ENCODE measurements at places on chromosomes 2 and 18.

DNA sequence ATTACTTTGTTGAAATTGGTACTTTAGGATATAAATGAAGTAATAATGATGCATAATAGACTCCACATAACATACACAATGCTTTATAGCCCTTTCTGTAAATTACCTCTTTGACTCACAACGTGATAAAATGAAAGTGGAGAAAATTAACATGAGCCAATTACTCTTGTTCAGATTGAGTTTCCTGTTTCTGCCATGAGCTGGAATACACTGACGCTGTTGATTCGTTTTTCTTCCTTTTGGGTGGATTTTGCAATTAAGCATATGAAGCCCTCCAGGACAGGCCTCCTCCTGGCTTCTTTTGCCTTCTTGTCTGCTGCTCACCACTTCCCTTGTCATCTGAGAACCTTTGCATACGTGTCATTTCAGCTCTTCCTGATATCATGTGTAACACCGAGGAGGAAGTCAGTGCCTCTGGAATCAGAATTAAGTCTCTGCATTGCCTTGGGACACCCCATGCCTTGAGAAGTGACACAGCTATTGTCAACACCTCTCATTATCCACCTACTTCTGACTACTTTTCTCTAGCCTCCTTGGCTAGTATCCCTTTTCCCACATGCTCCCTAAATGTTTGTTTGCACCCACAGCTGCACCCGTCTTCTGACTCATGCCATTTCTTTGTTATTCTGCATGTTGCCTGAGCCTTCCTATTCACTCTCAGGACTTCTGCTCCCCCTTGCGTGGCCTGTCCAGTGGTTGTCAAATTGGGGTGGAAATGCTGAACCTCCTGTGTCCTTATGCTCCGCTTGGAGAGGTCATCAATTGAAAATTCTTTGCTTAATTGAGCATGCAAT, 134.1 kb downstream of the FMNL2 start:
- no peak for DNase-seq

- no peak for DNase-seq
Observed at GRCh38 chr2:105274046-105274445, 32.5 kb downstream of the GPR45 start.

DNA sequence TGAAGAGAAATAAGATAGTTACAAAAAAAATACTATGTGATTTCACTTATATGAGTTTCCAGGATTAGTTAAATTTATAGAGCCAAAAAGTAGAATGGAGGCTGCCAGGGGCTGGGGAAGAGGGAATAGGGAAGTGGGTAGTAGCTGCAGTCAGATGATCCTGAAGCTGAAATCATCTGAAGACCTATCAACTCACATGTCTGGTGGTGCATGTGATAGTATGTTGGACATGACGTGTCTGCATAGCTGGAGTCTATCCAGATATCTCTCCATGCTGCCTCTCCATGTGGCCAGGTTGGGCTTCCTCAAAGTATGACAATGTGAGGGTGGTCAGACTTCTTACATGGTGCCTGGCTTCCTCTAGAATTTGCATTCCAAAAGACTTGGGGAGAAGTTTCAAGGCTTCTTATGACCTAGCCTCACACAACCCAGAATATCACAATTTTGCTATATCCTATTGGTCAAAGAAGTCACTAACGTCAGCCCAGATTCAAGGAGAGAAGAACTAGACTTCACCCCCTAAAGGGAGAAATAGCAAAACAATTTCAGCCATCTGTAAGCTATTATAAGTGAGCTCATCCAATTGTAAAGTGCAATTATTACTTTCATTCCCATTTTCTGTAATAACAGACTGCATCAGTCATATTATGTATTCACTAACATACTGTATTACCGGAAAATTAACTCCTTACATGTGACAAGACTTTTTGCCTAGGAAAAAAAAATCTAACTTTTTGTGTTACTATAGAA, 14.0 kb upstream of the ZNF396 start:
- DNase-seq: no peak

DNA sequence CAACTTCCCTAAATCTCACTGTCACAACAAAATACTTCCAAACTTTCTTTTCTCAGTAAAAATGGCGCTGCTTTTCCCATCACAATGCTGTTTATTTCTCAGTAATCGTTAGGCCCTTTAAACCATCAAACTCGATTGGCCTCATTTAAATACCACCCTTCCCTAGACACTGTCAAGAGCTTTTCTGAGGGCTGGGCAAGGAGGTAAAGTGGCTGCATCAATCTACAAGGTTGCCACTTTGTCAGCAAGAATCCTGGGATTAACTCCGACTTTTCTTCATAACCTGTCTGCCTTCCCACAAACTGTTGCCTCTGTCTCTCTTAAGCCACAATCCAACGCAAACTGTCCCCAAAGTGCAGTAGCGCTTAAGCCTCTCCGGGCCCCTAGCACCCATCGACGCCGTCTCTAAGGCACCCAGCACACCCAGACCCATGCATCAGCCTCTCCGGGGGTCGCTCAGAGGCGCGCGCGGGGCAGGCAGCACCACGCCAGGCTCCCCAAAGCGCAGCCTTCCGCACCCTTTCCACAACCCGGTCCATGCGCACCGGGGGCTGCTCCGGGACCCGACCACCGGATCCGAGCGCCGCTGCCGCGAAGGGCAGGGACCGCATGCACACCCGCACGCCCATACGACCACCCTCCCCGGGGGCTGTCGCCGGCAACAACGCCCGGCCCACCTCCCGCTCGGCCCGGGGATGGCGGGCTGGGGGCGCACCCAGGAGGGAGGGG, 683 bp downstream of the MBOAT2 start:
- DNase-seq: no peak

DNA sequence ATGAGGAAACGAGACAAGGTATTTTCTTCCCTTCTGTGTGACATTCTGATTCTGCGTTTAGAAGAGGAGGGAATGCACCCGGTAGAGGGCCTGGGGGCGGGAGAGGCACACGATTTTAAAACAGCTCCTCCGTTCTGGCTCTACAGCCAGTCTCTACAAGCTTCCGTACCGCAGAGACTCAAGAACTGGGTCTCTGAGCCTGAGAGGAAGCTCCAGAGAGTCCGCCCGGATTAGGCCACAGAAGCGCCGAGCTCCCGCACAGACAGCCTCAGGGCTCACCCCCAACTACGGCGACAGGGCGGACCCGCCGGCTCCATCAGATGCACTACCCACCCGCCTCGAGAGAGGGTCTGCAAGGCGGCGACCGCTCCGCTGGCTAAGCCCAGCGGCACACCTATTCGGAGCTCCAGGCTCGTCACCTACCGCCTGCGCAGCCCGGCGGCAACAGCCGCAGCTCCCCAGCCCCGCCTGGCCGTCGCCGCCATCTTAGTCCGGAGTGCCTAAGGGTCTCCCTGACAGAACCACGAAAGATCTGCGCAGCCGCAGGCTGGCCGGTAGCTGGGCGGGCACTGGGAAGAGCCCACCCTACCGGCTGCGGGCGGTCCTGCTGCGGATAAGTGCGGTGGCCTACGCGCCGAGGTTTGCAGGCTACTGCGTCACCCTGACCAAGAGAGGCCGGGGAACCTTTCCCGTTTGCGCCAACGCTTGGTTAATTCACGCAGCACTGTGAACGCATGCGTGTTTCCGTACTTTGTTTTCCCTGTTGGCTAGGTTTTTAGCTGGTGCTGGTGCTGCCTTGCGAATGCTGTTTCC, at the start of gene NFU1:
Gene NFU1 (minus strand): TSS at position 498 of the 813 bp plus-strand sequence. CDS start 13 bp downstream, at position 485.
- DNase-seq: peak; percentile 90

- DNase-seq: no peak
Observed at GRCh38 chr2:98280376-98281102, 65.7 kb upstream of the CNGA3 start.

GRCh38 chr2:173290518-173290917, 64.2 kb upstream of the CDCA7 start:
- DNase-seq: no peak

DNA sequence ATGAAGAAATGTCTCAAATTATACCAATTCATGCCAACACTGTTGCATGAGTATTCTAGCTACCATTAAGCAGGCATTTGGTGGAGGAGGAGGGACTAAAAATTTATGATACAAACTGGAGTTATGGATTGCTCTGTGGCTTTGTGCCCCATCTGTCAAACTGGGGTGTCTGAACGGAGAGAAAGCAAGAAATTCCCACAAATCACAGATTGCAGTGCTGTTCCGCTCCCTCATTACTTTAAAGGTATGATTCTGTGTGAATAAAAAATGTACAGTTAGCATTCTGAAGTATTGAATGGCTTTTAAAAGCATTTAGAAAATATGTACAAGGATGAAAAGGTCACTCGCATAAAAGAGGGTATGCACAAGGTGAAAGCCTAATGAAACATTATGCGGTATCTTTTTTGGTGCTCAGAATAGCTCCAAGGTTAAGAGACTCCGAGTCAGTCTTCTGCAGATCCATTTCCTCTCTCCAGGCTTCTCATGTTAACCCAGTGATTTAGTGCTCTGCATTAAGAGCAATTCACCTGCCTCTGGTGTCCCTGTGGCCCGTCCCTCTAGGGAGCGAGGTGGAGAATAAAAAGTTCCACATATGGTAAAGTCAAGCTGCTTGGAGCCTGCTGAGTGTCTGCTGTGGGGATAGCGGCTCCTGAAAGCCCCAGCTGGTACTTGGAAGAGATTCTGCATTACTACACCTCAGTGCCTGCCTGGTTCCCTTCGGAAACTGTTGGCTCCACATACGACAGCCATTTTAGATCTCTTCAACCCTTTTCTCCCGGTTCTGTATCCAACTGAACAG, 184.2 kb downstream of the ZNF521 start:
- DNase-seq: no peak

Measured in NCI-H446 (cell line).